Thymus (tissue), 14 donors: ENCODE measurements at places on chromosomes 11 and 22. TPM values are rescaled to one million over a fixed set of nuclear protein-coding genes. Genes with fewer than 3 reads are reported as not detected.

POU2F3 gene
- 0.19 TPM for total RNA-seq

GRCh38 chr22:49688516-49689254, 139.0 kb downstream of the BRD1 start:
- DNase-seq, result no peak
- no peak overlapping the region for H3K4me3 ChIP-seq
- no peaks in the 10 kb centered on the region for H3K4me1 ChIP-seq

GRCh38 chr11:75496305-75496752, 29.4 kb downstream of the GDPD5 start:
- H3K4me1 ChIP-seq, result peaks cover 9% of the 10 kb centered on the region
- H3K27ac ChIP-seq, result no peak overlapping the region
- H3K36me3 ChIP-seq, result no peaks in the 10 kb centered on the region
- no peaks in the 10 kb centered on the region for H3K27me3 ChIP-seq
- DNase-seq, result no peak
- H3K4me3 ChIP-seq, result no peak overlapping the region

ASPHD2 gene
- total RNA-seq, result 2.1 TPM

CCDC88B gene
- total RNA-seq, result 26.9 TPM

DNA sequence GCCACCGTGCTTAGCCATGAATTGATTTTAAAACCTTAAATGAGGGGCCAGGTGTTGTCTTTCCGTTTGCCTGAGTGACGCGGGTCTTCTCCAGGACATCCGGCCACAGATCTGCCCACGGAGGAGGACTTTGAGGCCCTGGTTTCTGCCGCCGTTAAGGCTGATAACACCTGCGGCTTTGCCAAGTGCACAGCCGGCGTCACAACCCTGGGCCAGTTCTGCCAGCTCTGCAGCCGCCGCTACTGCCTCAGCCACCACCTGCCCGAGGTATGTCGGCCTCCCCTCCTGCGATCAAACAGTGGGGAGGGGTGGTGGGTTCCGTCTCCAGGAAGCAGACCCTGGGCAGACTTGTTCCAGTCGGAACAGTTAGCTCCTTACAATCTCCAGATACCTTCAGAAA, 34.4 kb downstream of the IGHMBP2 start:
- H3K27me3 ChIP-seq, result no peaks in the 10 kb centered on the region
- no peaks in the 10 kb centered on the region for H3K4me1 ChIP-seq
- H3K4me3 ChIP-seq, result no peak overlapping the region
- no peak for DNase-seq
- H3K36me3 ChIP-seq, result peaks cover 76% of the 10 kb centered on the region
- no peak overlapping the region for H3K27ac ChIP-seq

- no peaks in the 10 kb centered on the region for H3K4me1 ChIP-seq
- H3K36me3 ChIP-seq, result no peaks in the 10 kb centered on the region
- no peak overlapping the region for H3K27ac ChIP-seq
- no peaks in the 10 kb centered on the region for H3K27me3 ChIP-seq
- H3K4me3 ChIP-seq, result no peak overlapping the region
- no peak for DNase-seq
Observed at GRCh38 chr11:15339302-15339701, 224.6 kb downstream of the INSC start.

PNPLA5 gene
- total RNA-seq, result not detected

- no peaks in the 10 kb centered on the region for H3K4me1 ChIP-seq
- no peak overlapping the region for H3K27ac ChIP-seq
- H3K4me3 ChIP-seq, result no peak overlapping the region
Observed at GRCh38 chr11:127640561-127641451, 640.2 kb upstream of the KIRREL3 start.

DNA sequence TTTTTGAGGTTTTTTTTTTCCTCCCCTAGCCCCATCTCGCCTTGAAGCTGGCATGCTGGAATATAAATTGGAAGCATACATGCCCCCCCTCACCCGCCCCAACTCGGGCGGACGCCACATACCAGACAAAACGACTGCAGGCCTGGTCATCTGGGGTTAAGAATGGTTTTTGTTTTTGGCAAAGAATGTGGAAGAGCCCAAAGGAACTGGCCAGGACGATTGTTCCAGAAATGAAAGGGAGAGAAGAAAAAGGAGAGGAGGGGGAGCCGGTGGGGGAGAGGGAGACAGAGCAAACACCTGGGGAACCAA, 25.0 kb downstream of the MN1 start:
- H3K36me3 ChIP-seq, result no peaks in the 10 kb centered on the region
- no peak for DNase-seq
- no peaks in the 10 kb centered on the region for H3K27me3 ChIP-seq
- H3K4me3 ChIP-seq, result no peak overlapping the region
- H3K27ac ChIP-seq, result no peak overlapping the region
- no peaks in the 10 kb centered on the region for H3K4me1 ChIP-seq

DNA sequence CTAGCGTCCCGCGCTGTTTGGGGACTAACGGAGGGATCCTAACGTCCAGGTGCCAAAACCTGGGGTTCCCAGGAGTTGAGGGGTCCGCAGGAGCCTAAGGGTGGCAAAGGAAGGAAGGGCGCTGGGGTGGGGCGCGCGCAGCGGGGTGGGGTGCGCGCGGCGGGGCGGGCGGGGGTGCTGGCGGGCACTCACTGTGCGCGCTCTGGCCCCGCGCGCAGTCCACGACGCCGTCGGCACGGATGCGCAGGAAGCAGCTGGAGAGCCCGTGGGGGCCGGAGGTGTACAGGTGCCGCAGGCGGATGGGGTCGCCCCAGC, 412 bp downstream of the FGF19 start:
- no peak overlapping the region for H3K27ac ChIP-seq
- H3K27me3 ChIP-seq, result peaks cover 76% of the 10 kb centered on the region
- no peak for DNase-seq
- H3K36me3 ChIP-seq, result no peaks in the 10 kb centered on the region
- H3K4me3 ChIP-seq, result no peak overlapping the region
- no peaks in the 10 kb centered on the region for H3K4me1 ChIP-seq

- H3K4me3 ChIP-seq, result no peak overlapping the region
- DNase-seq, result no peak
- H3K27ac ChIP-seq, result no peak overlapping the region
- H3K36me3 ChIP-seq, result no peaks in the 10 kb centered on the region
Observed at GRCh38 chr11:71395263-71395560, 53.0 kb downstream of the DHCR7 start.

KAT5 gene
- total RNA-seq, result 53.5 TPM
